ENCODE measurements at places on chromosomes 3 and 15.

- no peak for DNase-seq
Observed at GRCh38 chr3:179695672-179696313, 43.0 kb downstream of the USP13 start.

DNA sequence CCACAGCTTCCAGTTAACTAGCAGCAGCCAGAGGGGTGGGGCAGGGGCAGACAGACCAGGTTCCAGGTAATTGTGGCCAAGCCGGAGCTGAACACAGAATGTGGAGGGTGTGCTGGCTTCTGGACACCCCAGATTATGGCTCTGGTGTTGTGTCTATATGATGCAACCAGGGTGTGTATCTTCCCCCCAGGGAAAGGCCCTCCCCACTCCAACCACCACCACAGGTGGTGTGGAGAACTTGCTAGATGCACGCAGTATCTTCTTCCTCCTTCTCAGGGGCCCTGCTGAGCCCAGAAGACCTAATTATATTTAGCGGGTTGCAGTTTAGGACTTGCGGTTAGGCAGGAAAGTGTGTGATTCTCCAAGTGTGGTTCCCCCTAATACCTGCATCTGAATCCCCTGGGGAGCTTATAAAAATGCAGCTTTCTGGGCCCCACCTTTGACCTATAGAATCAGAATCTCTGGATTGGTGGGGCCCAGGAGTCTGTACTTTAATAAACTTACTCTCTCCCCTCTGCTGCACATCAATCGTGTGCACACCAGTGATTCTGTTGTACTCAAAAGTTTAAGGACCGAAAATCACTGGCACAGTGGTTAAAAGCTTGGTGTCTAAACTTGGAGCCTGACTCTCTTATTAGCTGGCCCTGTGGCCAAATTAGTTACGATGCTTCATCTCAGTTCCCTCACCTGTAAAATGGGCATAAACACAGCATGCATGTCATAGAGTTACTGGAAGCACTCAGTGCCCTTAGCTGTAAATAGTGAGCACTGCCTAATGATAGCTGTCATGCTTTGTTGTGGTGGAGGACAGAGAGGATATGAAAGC is 379.1 kb upstream of the PROK2 start:
- DNase-seq, result no peak

- no peak for DNase-seq
Observed at GRCh38 chr3:46508850-46509591, 11.2 kb downstream of the RTP3 start.

DNA sequence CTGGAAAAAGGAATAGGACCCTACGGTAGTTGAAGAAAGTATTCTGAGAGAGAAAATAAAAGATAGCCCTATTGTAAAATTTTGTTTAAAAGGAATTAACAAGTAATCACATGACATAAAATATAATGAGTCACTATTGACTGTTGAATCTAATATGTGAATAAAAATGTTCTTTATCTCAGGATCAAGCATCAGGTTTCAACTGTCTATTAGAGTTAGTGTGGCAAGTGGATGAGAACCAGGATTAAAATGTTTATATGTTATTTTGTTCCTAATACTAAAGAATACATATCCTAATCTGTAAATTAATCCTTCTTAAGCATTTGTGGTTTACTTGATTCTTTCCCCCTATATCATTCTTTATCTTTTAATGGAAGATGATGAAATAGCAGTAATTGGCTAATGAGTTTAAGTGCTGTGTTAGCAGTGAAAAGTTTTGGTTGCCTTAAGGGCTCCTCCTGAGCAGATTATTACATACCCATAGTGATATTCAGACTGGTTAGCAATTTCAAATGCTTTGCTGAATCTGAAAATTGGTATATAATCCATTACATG is 101.8 kb upstream of the BCHE start:
- no peak for DNase-seq

DNA sequence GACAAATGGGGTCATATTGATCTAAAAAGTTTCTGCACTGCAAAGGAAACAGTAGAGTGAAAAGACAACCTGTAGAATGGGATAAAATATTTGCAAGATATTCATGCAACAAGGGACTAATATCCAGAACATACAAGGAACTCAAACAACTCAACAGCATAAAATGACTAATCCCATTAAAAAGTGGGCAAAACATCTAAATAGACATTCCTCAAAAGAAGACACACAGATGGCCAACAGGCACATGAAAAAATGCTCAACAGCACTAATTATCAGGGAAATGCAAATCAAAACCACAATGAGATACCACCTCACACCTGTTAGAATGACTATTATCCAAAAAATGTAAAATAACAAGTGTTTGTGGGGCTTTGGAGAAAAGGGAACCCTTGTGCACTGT is 8.8 kb downstream of the SLC12A8 start:
- DNase-seq, result no peak

GRCh38 chr3:187679638-187680396 is 9.6 kb upstream of the SST start:
- peak; percentile 27 for DNase-seq

- DNase-seq, result no peak
Observed at GRCh38 chr3:8239718-8240695, 261.6 kb upstream of the LMCD1 start.

GRCh38 chr3:118817748-118818165 is 216.9 kb downstream of the IGSF11 start:
- DNase-seq, result no peak

GRCh38 chr3:13688034-13688433 is 139.1 kb downstream of the FBLN2 start:
- no peak for DNase-seq

DNA sequence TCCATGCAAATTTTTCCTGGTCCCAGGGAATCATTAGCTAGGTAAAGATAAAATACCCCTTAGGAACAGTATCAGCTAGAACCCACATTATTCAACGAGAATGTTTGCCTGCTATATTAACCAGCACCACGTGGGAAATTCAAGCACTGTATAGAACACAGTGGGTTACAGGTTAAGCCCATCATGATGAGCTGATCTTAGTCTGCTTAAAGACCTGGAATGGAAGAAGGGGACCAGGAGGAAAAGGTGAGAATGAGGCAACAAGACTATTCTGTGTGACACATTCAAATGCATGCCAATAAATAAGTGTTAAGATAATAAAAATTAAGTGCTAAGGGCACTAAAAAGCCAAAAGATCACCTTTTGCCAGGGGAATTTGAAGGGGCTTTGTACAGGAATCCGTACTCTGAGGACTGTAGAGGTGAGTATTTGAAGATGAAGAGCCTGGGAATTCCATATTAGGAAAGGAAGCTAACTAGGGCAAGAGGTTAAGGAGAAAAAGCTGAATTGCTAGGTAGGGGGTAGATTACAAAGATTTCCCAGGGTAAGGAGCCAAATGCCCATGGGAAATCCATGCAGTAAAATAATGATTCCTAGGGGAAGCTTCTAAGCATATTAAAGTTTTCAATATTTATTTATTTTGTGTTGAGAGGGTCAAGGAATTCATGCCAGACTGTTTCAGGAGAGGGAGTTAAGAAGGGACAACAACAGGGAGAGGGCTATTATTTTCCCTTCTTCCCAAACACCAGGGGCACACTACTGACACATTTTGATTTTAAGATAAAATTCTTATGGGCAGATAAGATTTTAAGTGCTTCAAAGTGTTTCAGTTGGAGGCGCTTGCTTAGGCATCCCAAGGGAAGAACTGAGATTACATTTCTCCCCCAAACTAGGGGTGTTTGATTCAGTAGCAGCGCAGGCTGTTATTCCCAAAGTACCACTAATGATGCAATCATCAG is 2.3 kb upstream of the MED12L start:
- no peak for DNase-seq

DNA sequence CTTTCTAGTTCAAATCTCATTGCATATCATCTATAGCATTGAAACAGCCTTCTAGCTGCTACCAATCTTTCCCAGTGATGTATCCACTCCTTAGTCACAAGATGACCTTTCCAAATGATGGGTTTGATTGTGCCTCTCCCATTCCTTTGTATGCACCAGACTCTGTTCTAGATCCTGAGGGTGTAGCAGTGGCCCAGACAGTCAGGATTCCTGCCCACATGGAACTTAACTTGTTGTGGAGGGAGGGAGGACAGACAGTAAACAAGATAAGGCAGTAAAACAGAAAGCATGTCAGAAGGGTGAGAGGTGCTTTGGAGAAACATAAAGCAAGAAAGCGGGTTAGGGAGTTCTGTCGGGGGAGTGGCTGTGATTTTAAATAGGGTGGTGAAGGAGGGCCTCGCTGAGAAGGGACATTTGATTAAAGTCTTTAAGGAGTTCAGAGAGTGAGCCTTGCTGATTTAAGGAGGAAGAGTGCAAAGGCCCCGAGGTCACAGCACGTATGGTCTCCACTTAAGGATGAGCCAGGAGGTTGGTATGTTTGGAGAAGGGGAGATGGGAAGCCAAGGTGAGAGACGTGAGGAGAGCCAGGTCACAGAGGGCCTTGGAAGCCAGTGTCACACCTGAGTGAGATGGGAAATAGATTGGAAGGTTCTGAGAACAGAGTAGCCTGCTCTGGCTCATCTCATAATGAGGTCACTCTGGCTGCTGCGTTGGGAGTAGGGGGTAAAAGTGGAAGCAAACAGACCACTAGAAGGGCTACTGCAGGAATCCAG is 38.3 kb downstream of the FAM43A start:
- DNase-seq, result no peak

- no peak for DNase-seq
Observed at GRCh38 chr3:150342896-150343467, 65.1 kb upstream of the TSC22D2 start.

GRCh38 chr3:9169326-9169725 is 80.1 kb downstream of the SRGAP3 start:
- no peak for DNase-seq

DNA sequence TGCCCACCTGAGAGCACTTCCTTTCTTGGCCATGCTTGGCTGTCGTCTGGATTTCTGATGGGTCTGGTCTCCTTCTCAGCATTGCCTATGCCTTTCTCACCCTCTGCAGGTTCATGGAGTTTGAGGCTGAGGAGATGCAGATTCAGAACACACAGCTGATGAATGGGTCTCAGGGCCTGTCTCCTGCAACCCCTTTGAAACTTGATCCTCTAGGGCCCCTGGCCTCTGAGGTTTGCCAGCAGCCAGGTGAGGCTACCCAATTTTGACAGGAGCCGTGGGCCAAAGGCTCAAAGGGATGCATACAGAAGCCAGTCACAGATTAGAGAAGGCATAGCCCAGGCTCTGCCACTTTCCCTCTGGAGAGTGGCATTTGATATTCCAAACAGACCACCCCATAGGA is 10.5 kb downstream of the NUTM1 start:
- DNase-seq, result no peak
